ENCODE measurements at places on chromosomes 5 and 9. TPM values are rescaled to one million over a fixed set of nuclear protein-coding genes. Genes with fewer than 3 reads are reported as not detected.

Gene F12
- 2.0 TPM for total RNA-seq

DNA sequence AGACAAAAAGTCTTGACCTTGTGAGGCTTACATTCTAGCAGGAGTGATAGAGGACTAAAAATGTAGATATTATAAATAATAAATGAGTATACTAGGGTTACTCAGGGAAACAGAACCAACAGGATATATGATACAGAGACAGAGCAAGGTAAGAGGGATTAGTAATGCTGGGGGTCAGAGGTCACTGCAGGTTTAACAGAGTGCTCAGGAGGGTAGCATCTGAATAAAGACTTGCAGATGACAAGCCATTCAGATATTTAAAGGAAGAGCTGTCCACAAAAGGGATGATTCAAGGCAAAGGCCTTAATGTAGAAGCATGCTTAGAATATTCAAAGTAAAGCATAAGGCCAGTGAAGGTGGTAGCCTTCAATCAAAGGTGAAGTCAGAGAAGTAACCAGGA lies 65.6 kb upstream of the SEMA6A start:
- no peak for DNase-seq
- H3K27ac ChIP-seq: no peak overlapping the region
- no peaks in the 10 kb centered on the region for H3K4me1 ChIP-seq
- H3K4me3 ChIP-seq: no peak overlapping the region
- no peaks in the 10 kb centered on the region for H3K27me3 ChIP-seq

GRCh38 chr5:56986626-56986947 lies 34.7 kb upstream of the MIER3 start:
- no peaks in the 10 kb centered on the region for H3K36me3 ChIP-seq
- no peaks in the 10 kb centered on the region for H3K27me3 ChIP-seq
- no peaks in the 10 kb centered on the region for H3K4me1 ChIP-seq
- no peak overlapping the region for H3K27ac ChIP-seq

- H3K4me1 ChIP-seq: peaks cover 25% of the 10 kb centered on the region
- no peak overlapping the region for H3K4me3 ChIP-seq
- DNase-seq: no peak
- no peak overlapping the region for H3K27ac ChIP-seq
- H3K27me3 ChIP-seq: no peaks in the 10 kb centered on the region
These were observed 37.1 kb upstream of the GLRX start for GRCh38 chr5:95859661-95860060.

DNA sequence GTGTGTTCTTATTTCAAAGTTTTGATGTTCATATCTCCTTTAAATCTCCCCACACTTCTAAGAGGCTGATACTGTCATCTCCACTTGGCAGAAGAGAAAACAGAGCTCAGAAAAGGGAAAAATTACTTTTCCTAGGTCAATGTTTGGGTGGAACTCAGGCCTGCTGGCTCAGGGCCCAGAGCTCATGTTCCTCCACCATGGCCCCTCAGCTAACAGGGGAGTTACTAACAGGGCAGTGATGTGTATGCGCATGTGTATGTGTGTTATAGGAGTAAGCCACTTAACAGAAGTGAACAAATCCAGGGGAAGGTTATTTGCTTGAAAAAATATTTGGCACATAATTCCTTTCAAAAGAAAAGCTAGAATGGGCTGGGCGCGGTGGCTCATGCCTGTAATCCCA lies 2.5 kb downstream of the C1QTNF2 start:
- H3K4me1 ChIP-seq: peaks cover 12% of the 10 kb centered on the region
- no peak for DNase-seq
- H3K27me3 ChIP-seq: peaks cover 46% of the 10 kb centered on the region
- H3K36me3 ChIP-seq: no peaks in the 10 kb centered on the region

DNA sequence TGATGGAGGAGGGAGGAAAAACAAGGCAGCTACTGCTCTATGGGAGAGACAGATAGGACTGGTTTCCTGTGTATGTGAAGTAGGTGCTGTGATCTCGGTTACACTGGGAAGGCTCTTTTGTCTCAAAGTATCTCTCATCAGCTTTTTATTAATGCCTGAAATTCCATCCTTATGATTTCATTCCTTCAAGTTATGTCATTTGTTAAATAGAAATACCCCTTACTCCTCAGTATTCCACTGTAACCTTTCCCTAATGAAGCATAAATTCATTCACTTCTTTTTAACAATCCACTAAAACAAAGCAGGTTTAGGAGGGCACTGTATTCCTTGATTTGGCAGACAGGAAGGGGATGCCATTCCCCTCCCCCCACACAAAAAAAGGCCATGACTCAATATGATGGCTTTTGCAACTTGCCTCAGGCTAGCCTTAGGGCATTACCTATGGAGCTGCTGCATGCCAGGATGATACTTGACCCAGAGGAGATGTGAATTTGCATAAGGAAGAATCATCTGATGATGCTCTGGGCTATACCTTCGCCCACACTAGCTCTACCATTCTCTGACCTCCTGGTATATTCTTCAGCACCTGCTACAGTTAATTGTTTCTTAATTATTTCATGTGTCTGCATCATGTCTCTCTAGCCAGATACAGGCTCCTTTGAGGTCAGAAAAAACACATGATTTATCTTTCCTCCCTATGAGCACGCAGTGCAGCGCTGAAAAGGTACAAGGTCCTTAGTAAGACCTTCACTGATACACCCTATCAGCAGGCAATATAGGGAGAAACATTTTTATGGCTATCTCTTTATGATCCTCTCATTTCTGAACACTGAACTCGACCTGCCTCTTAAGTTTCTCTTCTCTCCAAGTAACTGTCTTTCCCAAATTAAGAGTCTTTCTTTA lies 26.3 kb downstream of the NR3C1 start:
- DNase-seq: no peak
- no peak overlapping the region for H3K27ac ChIP-seq
- no peak overlapping the region for H3K4me3 ChIP-seq
- no peaks in the 10 kb centered on the region for H3K4me1 ChIP-seq
- no peaks in the 10 kb centered on the region for H3K36me3 ChIP-seq

DNA sequence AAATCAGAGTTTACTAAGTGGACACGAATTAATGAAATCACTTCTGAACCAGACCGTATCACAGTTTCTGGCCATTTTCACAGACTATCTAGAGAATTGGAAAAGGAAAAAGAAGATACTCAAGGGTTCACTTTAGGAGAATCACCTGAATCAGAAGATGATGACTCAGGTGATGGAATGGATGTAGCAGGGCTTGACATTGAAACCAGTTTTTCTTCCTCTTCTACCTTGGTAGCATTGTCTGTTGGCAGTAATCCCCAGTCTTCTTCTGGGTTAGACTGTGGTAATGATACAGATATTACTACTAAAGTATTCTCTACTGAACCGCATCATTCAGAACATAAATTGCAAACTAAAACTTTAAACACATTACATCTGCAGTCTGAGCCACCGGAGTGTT lies 38.5 kb downstream of the ICE1 start:
- no peak overlapping the region for H3K4me3 ChIP-seq
- H3K36me3 ChIP-seq: peaks cover 12% of the 10 kb centered on the region
- no peaks in the 10 kb centered on the region for H3K4me1 ChIP-seq
- no peaks in the 10 kb centered on the region for H3K27me3 ChIP-seq
- no peak overlapping the region for H3K27ac ChIP-seq
- no peak for DNase-seq
